ENCODE measurements at places on chromosomes 3 and 15. TPM values are rescaled to one million over a fixed set of nuclear protein-coding genes. Genes with fewer than 3 reads are reported as not detected.

TPRA1 gene
- total RNA-seq = 32.5 TPM

CELF6 gene
- total RNA-seq = 1.0 TPM

ADGRG7 gene
- not detected for total RNA-seq

SYNPR gene
- total RNA-seq = not detected

SRP14 gene
- total RNA-seq = 140 TPM

ERICH6 gene
- total RNA-seq = not detected

EPHB3 gene
- not detected for total RNA-seq

PPP4R2 gene
- total RNA-seq = 87.8 TPM

UROC1 gene
- not detected for total RNA-seq

RASSF1 gene
- total RNA-seq = 139 TPM

REC114 gene
- not detected for total RNA-seq

KLF15 gene
- not detected for total RNA-seq

EEF1AKMT4 gene
- 8.0 TPM for total RNA-seq

GOLGA8O gene
- 1.3 TPM for total RNA-seq

PLCB2 gene
- 116 TPM for total RNA-seq

CNBP gene
- 274 TPM for total RNA-seq

MEIS2 gene
- total RNA-seq = not detected

ATP13A4 gene
- total RNA-seq = 2.7 TPM

NDN gene
- total RNA-seq = 1.2 TPM

HIGD2B gene
- total RNA-seq = 0.32 TPM

ZNF660 gene
- not detected for total RNA-seq

CTDSPL gene
- total RNA-seq = 2.3 TPM

CFAP44 gene
- total RNA-seq = 11.6 TPM

ELL3 gene
- total RNA-seq = 1.4 TPM

EPHA3 gene
- total RNA-seq = 0.11 TPM

FGF12 gene
- not detected for total RNA-seq

SLC7A14 gene
- total RNA-seq = not detected

TEX264 gene
- 55.3 TPM for total RNA-seq

FETUB gene
- total RNA-seq = not detected

GOLGB1 gene
- 39.1 TPM for total RNA-seq

PPM1L gene
- total RNA-seq = 3.1 TPM

GOLGA6L7 gene
- total RNA-seq = not detected

TMEM62 gene
- total RNA-seq = 15.7 TPM

BDH1 gene
- 89.2 TPM for total RNA-seq

MEGF11 gene
- total RNA-seq = not detected
